ENCODE measurements at places on chromosomes 13 and 19.

GRCh38 chr19:40640744-40641143 lies 39.6 kb downstream of the LTBP4 start:
- no peak for DNase-seq

- DNase-seq, result no peak
These were observed 3.4 kb upstream of the ZNF333 start for GRCh38 chr19:14686411-14686810.

DNA sequence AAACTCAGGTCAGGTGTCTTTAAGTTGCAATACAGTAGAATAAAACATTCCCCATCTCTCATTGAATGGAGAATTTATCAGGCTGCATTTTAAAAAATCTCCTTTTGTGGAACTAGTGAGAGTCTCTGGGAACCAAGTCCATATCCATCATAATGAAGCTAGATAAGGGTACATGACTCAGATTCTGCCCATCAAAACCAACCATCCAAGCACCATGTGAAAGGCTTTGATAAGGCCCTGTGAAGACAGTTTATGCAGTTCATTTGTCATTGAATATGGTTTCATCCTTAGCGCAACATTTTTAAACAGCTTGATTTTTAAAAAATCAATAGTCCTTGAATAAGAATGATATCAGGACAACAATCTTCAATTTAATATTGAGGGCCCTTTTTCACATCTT lies 56.3 kb upstream of the DIAPH3 start:
- no peak for DNase-seq

- DNase-seq, result no peak
These were observed 31.8 kb upstream of the RFXAP start for GRCh38 chr13:36787181-36787580.

DNA sequence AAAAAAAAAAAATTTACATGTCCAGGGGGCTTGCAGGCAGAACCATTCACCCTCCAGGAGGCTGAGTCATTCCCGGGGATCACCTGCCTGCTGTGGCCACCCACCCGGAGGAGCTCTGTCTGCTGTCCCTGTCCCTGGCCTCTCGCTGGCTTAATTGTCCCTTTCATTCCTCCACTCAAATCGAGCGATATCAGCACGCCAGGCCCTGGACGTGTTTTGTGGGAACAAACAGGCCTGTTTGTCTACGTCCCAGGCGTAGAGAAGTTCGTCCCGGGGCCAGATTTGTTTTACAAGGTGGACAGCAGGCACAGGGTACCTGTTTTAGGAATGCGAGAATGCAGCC lies 21.2 kb downstream of the SULT2B1 start:
- no peak for DNase-seq

DNA sequence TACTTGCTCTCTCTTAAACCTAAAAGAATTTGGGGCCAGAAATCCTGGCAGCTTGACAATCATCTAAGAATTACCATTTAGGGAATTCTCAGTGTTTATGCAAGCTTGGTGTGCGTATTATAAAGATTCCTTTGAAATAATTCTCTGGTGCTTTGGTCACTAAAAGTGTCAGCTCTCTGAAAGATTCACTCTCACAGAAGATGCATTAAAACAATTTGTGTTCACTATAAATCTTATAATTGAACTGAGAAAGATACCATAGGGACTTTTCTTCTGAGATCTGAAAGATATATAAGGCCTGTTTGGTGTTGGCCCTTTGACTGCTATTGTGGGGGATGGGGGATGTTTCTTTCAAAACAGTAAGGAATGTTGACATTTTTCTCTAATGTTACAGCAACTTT lies 27.3 kb downstream of the EPSTI1 start:
- no peak for DNase-seq

GRCh38 chr19:17200408-17201079 lies 14.6 kb upstream of the USE1 start:
- no peak for DNase-seq

DNA sequence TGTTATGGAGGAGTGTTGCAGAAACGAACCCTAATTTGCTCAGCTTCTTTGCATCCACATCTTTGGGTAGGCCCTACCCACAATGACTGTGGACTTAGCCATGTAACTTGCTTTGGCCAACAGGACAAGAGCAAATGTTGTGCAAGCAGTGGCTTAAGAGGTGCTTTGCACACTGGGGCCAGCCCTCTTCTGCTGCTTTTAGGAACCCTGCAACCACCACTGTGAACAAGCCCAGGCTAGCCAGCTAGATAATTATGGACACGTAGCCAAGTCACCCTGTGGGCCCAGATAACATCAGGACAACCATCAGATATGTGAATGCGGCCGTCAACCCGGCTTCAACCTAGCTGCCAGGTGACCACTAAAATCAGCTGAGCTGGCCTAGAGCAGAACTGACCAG lies 17.1 kb downstream of the C19orf47 start:
- DNase-seq, result no peak

DNA sequence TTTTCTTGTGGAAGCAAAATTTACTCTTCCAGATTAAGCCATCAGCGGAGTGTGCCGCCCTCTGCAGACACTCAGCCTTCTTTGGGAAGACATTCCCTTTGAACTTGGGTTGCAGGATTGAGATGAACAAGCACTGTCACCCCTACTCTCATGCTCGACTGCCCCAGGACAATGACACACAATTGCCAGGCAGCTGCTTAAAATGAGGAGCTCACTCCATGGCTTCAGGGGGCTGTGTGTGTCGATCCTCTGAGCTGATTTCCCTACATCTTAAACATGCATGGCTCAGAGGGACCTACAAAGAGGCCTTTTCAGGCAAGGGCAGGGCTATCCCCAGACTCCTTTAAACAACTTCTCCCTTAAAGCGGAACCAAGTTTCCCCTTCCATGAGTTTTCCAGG lies 107.5 kb upstream of the MBNL2 start:
- DNase-seq, result no peak
